ENCODE measurements at places on chromosomes 5 and 9.

DNA sequence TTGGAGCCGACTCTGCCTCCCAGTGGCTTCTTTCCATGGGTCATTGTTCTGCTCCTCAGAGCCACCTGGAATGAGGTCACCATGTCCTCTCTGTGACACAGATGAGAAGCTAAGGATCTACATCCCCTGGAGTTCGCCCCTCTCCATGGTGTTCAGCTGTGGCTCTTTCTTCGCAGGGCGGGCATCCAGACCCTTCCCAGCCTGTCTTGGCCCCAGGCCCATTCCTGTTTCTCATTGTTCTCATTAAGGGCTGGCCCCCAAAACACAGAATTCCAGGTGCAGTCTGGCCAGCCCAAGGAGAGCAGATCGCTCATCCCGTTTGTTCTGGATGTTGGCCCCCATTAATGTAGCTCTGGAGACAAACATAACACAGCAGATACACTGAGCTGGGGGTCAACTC, 66.4 kb upstream of the COL15A1 start:
- no peak overlapping the region for H3K4me3 ChIP-seq
- H3K36me3 ChIP-seq: no peaks in the 10 kb centered on the region
- no peak overlapping the region for H3K27ac ChIP-seq
- no peaks in the 10 kb centered on the region for H3K4me1 ChIP-seq

DNA sequence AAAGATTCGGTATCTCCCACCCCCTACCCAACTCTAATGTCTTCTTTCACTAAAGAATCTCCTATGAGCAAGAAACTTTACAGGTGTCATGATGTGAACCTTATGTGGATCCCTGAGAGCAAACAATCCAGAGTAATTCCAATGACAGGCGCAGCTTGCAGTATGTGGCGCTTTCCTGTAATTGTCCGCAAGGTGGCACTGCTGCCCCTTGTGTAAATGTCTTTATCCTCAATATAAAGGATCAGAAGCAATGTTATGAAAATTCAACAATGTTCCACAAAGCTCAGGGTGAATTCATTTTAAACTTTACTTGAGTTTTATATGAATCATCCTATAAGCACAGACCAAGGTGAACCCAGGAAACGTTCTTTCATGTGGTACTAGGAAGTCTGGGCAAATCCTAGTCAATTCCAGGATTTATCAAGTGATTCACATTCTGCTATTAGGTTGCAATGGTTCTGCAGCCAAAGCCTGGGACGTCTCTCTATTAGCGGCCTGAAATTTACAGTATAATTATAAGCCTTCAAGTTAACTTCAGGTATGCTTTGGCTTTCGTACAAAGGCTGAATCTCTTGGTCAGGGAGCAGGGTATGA, 113.7 kb downstream of the TRPM6 start:
- no peaks in the 10 kb centered on the region for H3K36me3 ChIP-seq
- peaks cover 13% of the 10 kb centered on the region for H3K4me1 ChIP-seq
- no peak overlapping the region for H3K4me3 ChIP-seq
- H3K27ac ChIP-seq: peak overlapping the region; percentile 13
- peak; percentile 90 for DNase-seq

DNA sequence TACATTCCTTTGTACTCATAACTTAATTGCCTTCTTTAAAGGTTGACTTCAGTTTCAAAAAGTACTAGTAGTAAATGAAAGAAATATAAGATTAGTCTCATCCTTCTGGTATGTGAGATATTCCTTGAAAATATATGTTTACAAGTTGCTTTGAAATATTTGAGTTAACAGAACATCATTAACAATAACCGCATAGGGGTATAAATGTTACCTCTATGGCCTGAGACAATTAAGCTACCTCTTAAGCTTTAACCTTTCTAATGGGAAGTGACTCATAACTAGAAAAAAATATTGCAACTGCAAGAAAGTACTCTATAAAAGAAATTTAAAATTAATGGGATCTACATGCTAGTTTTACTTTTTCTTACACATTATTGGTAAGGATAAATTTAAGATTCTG, 399.0 kb downstream of the CDH10 start:
- no peaks in the 10 kb centered on the region for H3K36me3 ChIP-seq
- H3K4me1 ChIP-seq: no peaks in the 10 kb centered on the region
- no peak for DNase-seq

- no peaks in the 10 kb centered on the region for H3K36me3 ChIP-seq
- H3K27me3 ChIP-seq: peaks cover 40% of the 10 kb centered on the region
- no peak within 1 kb of the TSS for H3K27ac ChIP-seq
- H3K4me3 ChIP-seq: no peak within 1 kb of the TSS
- H3K4me1 ChIP-seq: no peaks in the 10 kb centered on the region
These were observed at the start of gene CDH6 for GRCh38 chr5:31193591-31194467. CDH6 (plus strand) TSS chr5:31193686; CDS start chr5:31267474, 73,788 bp downstream.

- no peaks in the 10 kb centered on the region for H3K27me3 ChIP-seq
- peak overlapping the region; percentile 12 for H3K27ac ChIP-seq
- DNase-seq: peak; percentile 79
- H3K36me3 ChIP-seq: peaks cover 18% of the 10 kb centered on the region
- H3K4me1 ChIP-seq: peaks cover 20% of the 10 kb centered on the region
These were observed 16.3 kb downstream of the NMRK1 start for GRCh38 chr9:75071530-75072122.

DNA sequence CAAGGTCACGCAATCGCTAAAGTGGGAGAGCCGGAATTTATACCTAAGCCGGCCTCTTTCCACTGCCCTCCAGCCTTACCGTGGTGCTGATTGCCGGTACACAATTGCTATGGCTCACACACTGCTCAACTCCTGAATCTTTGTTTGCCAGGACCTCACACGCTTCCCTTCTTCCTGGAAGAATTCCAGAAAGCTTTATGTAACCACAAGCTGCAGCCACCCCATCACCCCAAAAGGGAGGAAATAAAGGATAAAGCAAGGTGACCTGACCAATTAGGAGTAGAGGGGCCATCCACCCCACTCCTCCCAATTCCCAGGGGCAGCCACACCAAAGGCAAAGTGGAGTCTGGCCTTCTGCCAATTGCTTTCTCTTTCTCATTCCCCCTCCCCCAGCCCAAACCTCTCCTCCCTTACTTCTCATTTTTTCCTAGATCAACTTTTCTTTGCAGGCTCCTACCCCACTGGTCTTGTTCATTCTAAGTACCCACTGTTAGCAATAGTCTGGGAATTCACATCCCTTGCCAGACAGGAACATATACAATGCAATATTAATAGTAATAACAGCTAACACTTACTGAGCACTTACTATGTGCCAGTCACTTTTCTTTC, 18.0 kb upstream of the CDC23 start:
- peaks cover 7% of the 10 kb centered on the region for H3K27me3 ChIP-seq
- DNase-seq: no peak
- no peak overlapping the region for H3K27ac ChIP-seq
- H3K4me3 ChIP-seq: no peak overlapping the region
- H3K36me3 ChIP-seq: no peaks in the 10 kb centered on the region

- no peak overlapping the region for H3K4me3 ChIP-seq
- DNase-seq: no peak
- H3K36me3 ChIP-seq: peaks cover 24% of the 10 kb centered on the region
- H3K27ac ChIP-seq: no peak overlapping the region
- no peaks in the 10 kb centered on the region for H3K27me3 ChIP-seq
- H3K4me1 ChIP-seq: peaks cover 4% of the 10 kb centered on the region
These were observed 32.6 kb downstream of the UBAP1 start for GRCh38 chr9:34211395-34211794.

GRCh38 chr5:80755626-80756025, 100.8 kb upstream of the DHFR start:
- peaks cover 70% of the 10 kb centered on the region for H3K4me1 ChIP-seq
- DNase-seq: peak; percentile 88
- H3K4me3 ChIP-seq: peak overlapping the region; percentile 66
- peaks cover 46% of the 10 kb centered on the region for H3K36me3 ChIP-seq
- H3K27me3 ChIP-seq: no peaks in the 10 kb centered on the region

- no peak overlapping the region for H3K27ac ChIP-seq
- H3K36me3 ChIP-seq: peaks cover 32% of the 10 kb centered on the region
- peaks cover 32% of the 10 kb centered on the region for H3K4me1 ChIP-seq
- H3K4me3 ChIP-seq: peak overlapping the region; percentile 91
- H3K27me3 ChIP-seq: peaks cover 13% of the 10 kb centered on the region
- DNase-seq: no peak
These were observed 1.1 kb upstream of the DOCK2 start for GRCh38 chr5:169635936-169636335.

DNA sequence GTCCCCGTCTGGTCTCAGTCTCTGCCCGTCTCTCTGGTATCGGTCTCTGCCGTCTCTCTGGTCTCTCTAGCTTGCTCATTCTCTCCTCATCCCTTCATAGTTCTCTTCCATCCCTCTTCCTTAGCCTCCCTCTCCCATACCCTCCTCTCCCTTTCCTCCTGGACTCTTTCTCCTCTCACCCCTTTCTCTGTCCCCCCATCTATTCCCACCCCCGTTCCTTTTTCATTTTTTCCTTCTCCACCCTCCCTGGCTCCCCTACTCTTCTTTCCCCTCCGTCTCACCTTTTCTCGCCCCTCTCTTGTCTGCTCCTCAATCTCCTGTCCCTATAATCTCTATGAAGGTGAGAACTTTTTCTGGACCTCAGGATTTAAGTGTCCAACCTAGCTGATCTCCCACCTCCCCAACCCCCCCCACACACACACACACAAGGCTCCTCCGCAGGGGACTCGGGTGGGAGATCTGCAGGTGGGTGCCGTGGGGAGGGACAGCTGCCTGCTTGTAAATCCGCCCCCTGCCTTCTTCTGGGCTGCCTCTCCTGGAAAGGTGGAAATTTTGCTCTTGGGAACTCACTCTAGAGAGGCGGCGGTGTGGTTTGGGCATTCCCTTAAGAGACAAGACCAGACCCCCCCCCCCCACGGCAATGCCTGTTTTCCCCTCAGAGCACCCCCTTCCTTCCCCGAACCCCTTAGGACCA, 953 bp downstream of the UBE2QL1 start:
- H3K27ac ChIP-seq: peak overlapping the region; percentile 68
- peaks cover 2% of the 10 kb centered on the region for H3K36me3 ChIP-seq

DNA sequence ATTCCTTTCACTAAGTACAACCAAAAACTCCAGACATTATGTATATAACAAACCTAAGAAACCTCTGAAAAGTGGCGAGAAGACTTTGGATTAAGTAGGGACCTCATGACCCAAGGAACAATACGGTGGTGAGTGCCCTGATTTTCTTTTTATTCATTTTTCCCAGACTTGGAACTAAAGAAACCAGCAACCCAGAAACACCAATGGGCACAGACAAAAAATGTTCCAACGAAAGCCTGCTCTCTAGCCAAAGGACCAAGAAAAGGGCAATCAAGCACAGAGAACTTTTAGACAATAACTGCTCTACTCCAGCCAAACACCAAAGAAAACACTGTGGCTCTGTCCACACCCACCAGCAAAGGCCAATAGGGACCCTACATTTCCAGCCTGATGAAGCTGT, 66.2 kb upstream of the SSBP2 start:
- DNase-seq: no peak
- no peak overlapping the region for H3K27ac ChIP-seq
- no peak overlapping the region for H3K4me3 ChIP-seq
- peaks cover 23% of the 10 kb centered on the region for H3K4me1 ChIP-seq
- peaks cover 5% of the 10 kb centered on the region for H3K27me3 ChIP-seq
- no peaks in the 10 kb centered on the region for H3K36me3 ChIP-seq

- H3K27ac ChIP-seq: no peak overlapping the region
- H3K27me3 ChIP-seq: peaks cover 40% of the 10 kb centered on the region
- no peak for DNase-seq
These were observed 7.1 kb upstream of the EGFL7 start for GRCh38 chr9:136655536-136656182.

DNA sequence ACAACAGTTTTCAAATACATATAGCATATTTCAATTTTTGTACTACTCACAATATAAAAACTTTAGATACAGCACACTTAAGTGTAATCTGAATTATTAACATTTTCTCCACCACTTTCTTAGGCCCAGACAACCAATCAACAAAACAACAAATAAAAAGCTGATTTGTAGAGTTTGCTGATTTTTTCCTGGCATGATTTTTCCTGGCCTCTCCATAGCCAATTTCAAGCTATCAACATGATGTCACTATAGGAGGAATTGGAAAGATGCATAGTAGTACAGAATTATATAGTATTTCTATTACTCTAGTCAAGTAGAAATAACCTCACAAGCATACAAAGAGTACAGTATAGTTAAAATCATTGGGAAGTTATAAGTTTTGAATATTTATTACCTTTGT, 35.1 kb upstream of the ADAMTS19 start:
- no peaks in the 10 kb centered on the region for H3K36me3 ChIP-seq
- no peak overlapping the region for H3K27ac ChIP-seq
- no peaks in the 10 kb centered on the region for H3K4me1 ChIP-seq
- no peak for DNase-seq

- H3K4me3 ChIP-seq: no peak overlapping the region
- H3K36me3 ChIP-seq: no peaks in the 10 kb centered on the region
- peaks cover 2% of the 10 kb centered on the region for H3K27me3 ChIP-seq
- no peak for DNase-seq
These were observed 227.6 kb upstream of the ANKRD55 start for GRCh38 chr5:56460681-56461191.

DNA sequence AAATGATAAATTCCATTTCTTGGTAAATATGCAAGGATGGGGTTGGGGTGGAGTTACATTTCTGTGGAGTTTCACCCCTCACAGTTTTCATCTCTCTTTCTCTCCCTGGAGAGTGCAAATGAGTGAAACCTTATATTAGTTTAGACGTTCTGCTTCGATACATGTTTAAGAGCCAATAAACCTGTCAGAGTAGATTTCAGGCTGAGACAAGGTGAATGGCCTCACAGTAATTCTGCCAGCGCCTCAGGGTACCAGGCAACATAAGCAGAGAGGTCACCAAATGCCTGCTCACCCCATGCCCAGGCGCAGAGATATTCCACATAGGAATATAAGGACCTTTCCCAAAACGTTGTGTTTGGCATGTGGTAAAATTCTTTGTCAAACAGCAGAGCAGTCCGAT, 154.9 kb upstream of the VLDLR start:
- no peaks in the 10 kb centered on the region for H3K36me3 ChIP-seq
- peaks cover 2% of the 10 kb centered on the region for H3K27me3 ChIP-seq
- peaks cover 2% of the 10 kb centered on the region for H3K4me1 ChIP-seq
- no peak overlapping the region for H3K27ac ChIP-seq
- no peak for DNase-seq
- H3K4me3 ChIP-seq: no peak overlapping the region

DNA sequence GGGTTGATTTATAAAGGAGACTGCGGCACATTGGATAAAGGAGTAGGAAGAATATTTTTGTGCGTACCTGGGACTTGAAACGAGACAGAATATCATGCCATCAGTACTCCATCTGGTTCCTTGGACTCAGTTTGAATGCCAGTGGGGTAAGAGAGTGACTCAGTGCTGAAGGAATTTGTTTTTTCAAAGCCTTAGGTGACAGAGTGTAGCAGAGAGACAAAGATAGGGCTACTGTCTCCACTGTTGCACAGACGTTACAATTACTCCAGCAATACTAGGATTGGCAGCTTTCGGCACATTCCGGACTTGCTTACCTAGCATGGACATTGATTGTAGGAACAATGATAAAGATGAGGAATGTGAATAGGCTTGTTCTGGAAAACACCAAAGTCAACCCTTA, 250.7 kb downstream of the KCTD16 start:
- no peak overlapping the region for H3K27ac ChIP-seq
- no peak for DNase-seq
- no peaks in the 10 kb centered on the region for H3K36me3 ChIP-seq

GRCh38 chr5:167332309-167332708, 959.1 kb upstream of the WWC1 start:
- H3K27me3 ChIP-seq: no peaks in the 10 kb centered on the region
- H3K4me3 ChIP-seq: no peak overlapping the region
- no peaks in the 10 kb centered on the region for H3K4me1 ChIP-seq
- no peaks in the 10 kb centered on the region for H3K36me3 ChIP-seq
- no peak overlapping the region for H3K27ac ChIP-seq

GRCh38 chr9:105455836-105456475, 8.1 kb downstream of the FSD1L start:
- H3K4me1 ChIP-seq: peaks cover 3% of the 10 kb centered on the region
- peaks cover 12% of the 10 kb centered on the region for H3K36me3 ChIP-seq
- no peak for DNase-seq
- peaks cover 2% of the 10 kb centered on the region for H3K27me3 ChIP-seq
